ENCODE measurements at places on chromosomes 7 and 10.

DNA sequence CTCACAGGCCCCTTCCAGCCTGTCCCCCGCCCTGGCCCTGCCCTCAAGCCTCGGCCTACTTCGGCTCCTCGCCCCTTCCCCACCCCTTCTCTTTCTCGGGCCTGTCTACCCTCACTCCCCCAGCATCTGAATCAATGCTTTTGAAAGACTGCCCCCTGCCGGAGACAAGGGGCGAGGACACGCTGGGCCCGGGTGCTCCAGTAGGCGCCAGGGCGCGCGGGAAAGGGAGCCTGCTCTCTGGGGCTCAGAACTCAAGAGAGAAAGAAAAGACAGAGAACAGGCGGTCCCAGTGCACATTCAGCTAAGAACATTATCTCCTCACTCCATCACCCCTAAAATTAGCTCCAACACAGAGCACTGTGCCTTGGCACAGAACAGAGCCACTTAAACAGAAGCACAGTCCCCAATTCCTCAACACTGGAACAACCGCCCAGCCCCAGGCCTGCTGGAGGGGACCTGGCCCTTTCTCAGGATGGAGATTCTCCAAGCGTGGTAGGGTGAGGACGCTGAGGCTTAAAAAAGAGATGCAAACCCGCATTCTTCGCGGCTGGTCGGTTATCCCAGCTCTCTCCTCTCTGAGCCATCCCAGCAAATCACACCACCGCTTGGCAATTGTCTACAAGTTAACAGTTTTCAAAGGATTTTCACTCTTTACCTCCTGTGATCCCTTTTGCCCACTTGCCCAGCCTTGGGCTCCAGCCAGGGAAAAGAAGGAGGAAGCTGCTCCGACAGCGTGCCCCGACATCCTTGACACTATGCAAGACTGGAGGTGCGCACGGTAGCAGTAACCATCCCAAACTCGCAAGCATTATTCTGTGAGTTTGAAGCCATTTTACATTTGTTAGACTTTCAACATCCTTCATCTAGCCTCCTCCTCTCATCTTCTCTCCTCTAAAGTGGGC lies 2.1 kb downstream of the GIGYF1 start:
- peak; percentile 72 for DNase-seq

DNA sequence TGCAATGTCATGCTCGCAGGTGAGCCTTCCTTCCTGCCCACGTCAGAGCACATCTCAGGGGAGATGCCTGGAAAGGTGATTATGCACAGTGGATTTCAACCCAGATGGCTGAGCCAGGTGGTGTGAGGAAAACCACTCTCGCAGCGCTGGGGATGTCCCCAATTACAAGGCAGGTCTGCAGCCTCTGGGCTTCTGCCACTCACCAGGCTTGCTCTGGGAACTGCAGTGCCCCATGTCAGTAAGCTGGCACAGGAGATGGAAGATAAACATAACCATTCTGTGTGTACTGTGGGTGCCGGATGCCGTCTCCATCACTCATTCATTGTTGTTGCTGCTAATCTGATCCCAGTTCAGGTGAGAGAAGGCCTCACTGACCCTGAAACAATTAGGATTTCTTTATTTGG lies 222.9 kb upstream of the PITRM1 start:
- DNase-seq = no peak

GRCh38 chr7:116527521-116527920 lies 2.7 kb downstream of the CAV1 start:
- DNase-seq = no peak

- DNase-seq = no peak
Measured at GRCh38 chr7:44222776-44223261, 22.0 kb downstream of the YKT6 start.

DNA sequence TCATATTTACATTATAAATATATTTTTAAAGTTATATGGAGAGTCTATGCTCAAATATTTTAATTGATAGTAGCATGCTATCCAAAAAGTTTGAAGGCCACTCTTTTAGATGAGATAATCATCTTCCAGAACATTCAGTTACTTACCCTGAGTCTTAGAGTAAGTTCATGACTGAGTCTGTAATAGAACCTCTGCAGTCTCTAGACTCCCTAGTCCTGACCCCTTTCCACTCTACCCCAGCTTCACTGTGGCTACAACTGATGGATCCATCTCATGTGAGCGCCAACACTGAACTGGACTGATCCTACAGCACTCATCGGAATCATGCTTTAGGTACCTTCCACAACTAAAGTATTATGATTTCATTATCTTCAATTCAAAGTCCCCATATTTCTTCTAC lies 10.1 kb downstream of the HACD1 start:
- DNase-seq = no peak

GRCh38 chr7:96321031-96321657 lies 754 bp downstream of the SLC25A13 start:
- peak; percentile 95 for DNase-seq

Measured in NCI-H526 treated with DMSO at 0.1 percent for 48 hours (cell line).